ENCODE measurements at places on chromosomes 7 and 10.
A peak's percentile ranks its signal among the peaks of the same experiment; 100 is the strongest.

DNA sequence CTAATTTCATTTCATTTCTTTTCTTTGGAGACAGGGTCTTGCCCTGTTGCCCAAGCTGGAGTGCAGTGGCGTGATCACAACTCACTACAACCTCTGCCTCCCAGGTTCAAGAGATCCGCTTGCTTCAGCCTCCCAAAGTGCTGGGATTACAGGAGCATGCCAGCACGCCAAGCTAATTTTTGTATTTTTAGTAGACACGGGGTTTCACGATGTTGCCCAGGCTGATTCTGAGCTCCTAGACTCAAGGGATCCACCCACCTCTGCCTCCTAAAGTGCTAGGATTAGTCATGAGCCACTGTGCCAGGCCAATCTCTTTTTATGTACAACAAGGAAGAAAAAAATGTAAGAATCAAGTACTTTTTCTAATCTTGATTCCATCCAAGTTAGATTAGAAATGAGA, 10.7 kb upstream of the KMT2E start:
- peak; percentile 68 for DNase-seq

GRCh38 chr7:130867581-130868136, 133.7 kb upstream of the KLF14 start:
- DNase-seq: no peak

GRCh38 chr7:25756601-25757000, 395.4 kb upstream of the NFE2L3 start:
- DNase-seq: no peak

GRCh38 chr10:118357841-118358240, 15.7 kb upstream of the FAM204A start:
- DNase-seq: no peak

GRCh38 chr7:128755075-128755818, 16.1 kb downstream of the CALU start:
- no peak for DNase-seq

GRCh38 chr10:112906945-112907344, 43.1 kb upstream of the TCF7L2 start:
- DNase-seq: no peak

DNA sequence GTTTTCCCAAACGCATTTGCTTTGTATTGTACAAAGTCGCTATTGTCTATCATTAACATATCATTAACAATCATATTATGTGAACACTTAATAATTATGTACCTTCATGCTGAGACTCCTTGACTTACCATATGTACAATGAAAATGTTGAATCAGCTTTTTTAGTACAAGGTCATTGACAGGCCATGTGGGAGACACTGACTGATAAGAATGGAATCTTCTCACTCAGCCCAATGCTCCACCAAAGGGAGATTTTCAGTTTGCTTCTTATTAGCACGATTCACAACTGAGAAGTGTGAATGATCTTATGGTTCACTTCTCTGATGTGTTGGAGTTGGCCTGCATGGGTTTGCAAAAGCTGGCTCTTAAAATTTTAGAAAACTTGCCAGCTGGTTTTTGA, 253.5 kb upstream of the TEX47 start:
- DNase-seq: no peak

- no peak for DNase-seq
Observed at GRCh38 chr7:16344927-16345326, 76.4 kb downstream of the CRPPA start.

DNA sequence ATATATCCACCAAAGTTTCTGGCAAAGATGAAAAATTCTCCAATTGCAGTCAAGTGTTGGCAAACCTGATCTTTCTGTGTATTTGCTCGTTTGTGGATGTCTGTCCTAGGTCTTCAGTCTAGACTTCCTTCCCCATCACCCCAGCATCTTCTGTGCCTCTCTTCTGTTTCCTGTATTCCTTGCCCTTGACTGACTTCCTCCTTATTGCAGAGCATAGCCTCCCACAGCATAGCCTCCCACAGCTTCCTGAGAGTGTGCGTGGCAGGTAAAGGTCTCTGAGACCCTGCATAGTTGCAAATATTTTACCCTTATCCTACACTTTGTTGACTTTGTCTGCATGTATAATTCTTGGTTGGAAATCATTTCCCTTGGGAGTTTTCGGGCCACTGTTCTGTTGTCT, 18.4 kb downstream of the SLC18A2 start:
- DNase-seq: no peak

Measured in thoracic aorta (tissue), 2 donors.